T-helper 1 cell (primary cell): ENCODE measurements at places on chromosomes 5 and 9.

- DNase-seq = no peak
These were observed 34.7 kb downstream of the GGTA1 start for GRCh38 chr9:121464968-121465367.

DNA sequence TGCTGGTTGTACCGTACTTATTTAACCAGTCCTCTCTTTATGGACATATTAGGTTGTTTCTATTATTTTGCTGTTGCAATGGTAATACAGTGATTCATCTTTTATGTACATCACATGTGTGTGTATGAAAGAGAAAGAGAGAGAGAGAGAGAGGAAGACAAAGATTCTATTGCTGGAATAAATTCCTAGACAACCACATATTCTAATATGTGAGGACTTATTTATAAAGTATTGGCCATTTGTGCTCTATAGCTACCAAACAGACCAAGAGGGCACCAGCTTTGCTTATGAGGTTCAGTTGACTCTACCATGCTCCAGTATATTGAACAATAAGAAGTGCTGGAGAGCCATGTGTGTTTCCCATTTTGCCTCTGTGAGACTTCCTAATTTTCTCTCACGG lies 513.5 kb downstream of the DMAC1 start:
- no peak for DNase-seq

- no peak for DNase-seq
These were observed 495.2 kb downstream of the AGTPBP1 start for GRCh38 chr9:85246541-85246940.

- DNase-seq = peak; percentile 23
These were observed 188.2 kb upstream of the SLC27A6 start for GRCh38 chr5:128777052-128777451.

GRCh38 chr9:13049223-13049622 lies 230.3 kb downstream of the MPDZ start:
- DNase-seq = no peak

GRCh38 chr9:74942801-74943200 lies 9.9 kb downstream of the C9orf40 start:
- DNase-seq = no peak

DNA sequence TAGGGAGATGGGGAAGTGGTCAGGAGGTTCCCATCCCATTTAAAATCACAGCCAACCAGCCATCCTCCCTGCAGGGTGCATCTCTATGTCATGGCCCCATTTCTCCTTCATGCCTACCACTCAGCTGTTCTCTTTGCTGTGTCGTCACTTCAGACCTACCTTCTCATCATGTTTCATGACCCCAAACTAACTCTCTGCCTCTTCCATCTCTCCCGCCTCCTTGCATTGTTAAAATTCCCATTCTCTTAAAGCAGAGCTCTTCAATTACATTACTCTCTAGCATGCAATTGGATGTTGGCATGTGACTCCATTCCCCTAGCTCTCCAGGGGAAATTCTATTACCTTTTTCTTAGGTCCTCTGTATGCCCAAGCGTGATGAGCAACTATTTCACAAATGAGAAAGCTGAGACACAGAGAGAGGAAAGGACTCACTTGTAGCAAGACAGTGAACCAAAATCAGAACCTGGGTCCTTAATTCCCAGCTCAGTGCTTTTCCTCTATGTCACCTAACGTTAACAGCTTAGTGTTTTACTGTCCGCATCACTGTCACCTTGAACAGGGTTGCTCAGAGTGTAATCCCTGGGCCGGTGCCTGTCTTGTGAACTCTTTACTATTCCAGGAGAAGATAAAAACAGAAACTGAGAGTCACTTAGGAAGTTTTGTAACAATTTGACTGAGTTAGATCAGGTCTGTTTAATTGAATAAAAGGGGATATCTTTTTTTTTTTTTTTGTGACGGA lies 28.1 kb downstream of the PDE6A start:
- DNase-seq = no peak

- no peak for DNase-seq
These were observed 6.7 kb downstream of the VDAC1 start for GRCh38 chr5:133998042-133998441.

- no peak for DNase-seq
These were observed 1092.0 kb downstream of the MAT2B start for GRCh38 chr5:164597293-164597900.

- DNase-seq = no peak
These were observed 15.4 kb downstream of the ZNF622 start for GRCh38 chr5:16450163-16450562.
